NCI-H2081 (cell line): ENCODE measurements at places on chromosomes 5 and 9.

GRCh38 chr5:14463629-14464028 is 118.0 kb upstream of the OTULINL start:
- peak; percentile 73 for DNase-seq

DNA sequence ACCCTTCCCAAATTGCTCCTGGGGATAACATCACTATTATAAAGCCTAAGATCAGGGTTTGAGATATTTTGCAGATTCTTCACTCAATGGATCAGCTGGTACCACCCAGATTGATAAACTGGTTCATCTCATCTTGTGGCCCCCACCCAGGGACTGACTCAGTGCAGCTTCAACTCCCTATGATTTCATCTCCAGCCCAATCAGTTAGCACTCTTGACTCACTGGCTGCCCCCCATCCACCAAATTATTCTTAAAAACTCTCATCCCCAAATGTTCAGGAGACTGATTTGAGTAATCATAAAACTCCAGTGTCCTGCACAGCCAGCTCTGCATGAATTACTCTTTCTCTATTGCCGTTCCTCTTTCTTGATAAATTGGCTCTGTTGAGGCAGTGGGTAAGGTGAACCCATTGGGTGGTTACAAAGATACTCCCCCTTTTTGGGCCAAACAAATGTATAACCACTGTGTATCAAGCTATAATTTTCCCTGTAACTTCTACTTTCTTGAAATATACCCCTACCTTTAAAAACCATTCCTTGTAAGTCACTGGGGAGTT is 263.3 kb upstream of the IL12B start:
- no peak for DNase-seq

DNA sequence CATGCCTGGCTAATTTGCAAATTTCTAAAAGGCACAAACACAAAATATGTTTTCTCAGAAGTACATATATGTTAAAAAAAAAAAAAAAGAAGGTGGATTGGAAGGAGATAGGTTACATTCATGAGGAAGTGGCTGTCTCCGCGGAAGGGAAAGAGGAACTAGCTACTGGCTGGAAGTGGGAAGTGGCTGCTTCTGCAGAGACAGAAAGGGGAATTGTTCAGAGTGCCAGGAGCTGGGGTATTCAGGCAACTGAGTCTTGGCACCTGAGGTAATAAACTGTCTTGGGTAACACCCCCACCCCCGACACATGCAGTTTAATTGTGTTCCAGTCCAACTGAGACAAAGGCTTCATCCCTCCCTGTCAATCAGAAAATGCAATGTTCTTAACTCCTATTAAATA is 45.6 kb downstream of the S1PR3 start:
- DNase-seq = no peak

GRCh38 chr5:83482961-83483360 is 11.4 kb downstream of the VCAN start:
- DNase-seq = no peak

DNA sequence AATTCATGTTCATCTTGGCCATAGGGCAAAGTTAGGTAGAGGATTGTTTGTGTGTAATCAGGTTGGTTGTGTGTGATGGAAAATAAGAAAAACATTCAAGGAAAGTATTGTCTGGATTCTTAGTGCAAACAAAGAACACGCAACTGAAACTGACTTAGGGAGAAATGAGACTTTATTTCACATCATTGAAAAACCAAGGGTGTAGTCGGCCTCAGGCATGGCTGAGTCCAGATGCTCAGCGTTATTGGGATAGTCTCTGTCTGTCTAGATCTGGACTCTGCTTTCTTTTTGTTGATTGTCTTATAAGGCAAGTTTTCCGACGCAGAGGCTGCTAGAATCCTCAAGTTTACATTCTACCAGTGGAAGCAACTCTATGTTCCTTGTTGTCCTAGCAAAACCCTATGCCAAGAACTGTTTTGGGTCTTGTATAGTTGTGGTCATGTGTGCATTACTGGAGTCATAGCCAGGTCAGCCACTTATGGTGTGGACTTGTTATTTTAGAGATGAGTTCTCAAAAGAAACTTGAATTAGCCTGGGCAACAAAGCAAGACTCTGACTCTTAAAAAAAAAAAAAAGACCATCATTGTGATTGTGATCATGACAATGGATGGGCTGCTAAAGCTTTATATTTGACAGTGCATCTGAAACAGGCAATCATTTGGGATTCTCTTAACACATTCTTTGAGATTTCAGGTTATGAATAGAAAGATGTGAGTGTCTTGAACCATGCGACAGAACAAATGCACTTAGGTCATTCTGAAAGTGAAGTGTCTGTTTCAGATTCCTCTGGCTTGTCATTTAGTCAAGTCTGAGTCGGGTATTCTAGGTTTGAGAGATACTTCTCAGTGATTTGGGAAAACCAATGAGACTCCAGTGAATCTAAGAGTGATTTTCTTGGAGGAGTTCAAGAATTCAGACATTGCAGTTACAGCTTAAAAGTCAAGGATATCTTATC is 82.6 kb downstream of the DOCK2 start:
- DNase-seq = no peak

GRCh38 chr5:77133061-77133758 is 46.1 kb upstream of the ZBED3 start:
- DNase-seq = no peak

DNA sequence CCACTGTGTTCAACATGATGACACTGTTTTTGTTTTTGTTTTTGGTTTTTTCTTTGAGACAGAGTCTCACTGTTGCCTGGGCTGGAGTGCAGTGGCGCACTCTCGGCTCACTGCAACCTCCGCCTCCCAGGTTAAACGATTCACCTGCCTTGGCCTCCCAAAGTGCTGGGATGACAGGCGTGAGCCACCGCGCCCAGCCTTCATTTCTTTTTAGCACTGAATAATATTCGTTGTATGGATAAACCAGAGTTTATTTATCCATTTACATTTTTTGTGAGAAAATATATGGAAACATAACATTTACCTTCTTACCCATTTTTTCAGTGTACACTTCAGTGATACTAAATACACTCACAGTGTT is 4.2 kb downstream of the CARD19 start:
- DNase-seq = no peak

DNA sequence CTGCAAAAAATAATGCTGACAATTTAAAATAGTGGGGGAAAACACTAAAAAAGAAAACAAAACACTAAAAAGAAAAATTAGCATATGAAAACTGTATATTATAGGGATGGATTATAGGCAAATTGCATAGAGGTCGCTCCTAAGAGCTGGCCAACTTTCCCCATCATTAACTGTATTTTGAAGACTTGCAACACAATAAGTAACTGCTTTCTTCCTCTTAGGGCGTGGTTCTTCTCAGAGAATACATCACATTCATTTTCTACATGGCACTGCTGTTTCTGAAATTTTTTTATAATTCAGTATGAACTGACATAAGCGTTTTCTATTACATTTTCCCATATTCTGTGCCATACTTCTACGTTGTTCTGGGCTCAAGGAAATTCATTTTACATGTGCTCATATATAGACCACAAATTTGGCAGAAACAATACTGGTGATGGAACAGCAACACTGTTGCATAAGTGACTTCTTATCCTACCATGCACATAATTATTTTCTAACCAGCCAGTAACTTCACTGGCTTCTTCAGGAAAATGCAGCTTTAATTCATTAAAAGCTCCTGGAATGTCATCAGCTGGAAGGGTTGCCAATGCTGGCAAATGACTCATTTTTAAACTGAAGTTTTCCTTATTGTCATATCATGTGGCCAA is 171.2 kb upstream of the DMAC1 start:
- DNase-seq = no peak

DNA sequence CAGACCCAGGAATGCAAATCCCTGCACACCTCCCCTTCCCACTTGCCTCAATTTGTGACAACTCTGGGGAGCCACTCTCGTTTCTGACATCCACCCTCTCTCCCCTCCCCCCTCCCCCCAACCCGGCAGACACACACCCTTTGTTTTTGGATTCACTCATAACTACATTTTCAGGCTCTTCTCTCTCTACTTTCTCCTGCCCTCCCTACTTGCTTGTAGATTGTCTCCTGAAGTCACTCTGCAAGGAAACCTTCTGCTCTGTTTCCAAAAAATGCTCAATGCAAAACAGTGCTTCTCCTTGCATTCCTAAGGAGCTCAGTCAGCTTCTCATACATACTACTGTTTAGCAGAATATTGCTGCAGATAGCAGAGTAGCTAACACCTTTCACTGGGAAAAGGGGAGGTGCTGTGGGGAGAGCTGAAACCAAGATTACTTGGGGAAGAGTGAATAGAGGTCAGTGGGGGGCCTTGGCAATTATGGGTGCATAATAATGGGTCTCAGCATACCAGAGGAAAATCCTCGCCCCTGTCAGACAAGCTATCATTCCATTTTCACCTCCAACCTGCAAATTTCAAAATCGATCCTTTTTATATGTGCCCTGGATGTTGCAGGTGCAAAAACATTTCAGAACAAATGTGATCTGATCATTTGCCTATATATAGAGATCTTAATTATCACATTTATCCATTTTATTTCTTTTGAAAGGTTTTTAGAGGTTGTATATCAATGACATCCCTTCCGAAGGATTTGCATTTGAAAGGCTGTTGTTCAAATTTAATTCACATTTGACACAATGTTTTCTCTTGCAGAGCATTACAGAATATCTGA is 1860.7 kb upstream of the WWC1 start:
- DNase-seq = no peak

DNA sequence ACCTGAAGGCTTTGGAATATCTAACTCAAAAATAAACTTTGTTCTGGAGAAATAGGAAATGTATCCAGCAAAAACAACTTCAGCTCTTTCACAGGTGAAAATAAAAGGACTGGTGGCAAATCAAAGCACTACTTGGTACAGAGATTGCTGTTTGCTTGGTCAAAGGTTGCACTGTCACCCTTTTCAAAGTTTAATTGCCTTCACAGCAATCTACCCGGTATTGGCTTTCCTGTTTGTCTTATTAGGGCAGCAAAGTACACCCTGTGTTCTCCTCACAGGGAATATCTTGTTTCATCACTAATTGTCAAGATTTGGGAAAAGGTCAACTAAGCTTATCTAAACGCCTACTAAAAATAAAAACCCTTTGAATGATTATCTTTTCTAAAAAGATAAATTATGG is 214.1 kb upstream of the ADCY2 start:
- peak; percentile 61 for DNase-seq
